Activated CD4-positive, alpha-beta T cell treated with anti-CD3 and anti-CD28 coated beads, Interleukin-2, amount 50 U/mL, for 1 hour (primary cell): ENCODE measurements at places on chromosomes 6 and 20.

- DNase-seq = no peak
Measured at GRCh38 chr6:14276071-14276470, 158.5 kb downstream of the CD83 start.

GRCh38 chr6:17358515-17358914 lies 34.9 kb upstream of the CAP2 start:
- no peak for DNase-seq

GRCh38 chr20:35347011-35347410 lies 54.8 kb upstream of the FAM83C start:
- no peak for DNase-seq

DNA sequence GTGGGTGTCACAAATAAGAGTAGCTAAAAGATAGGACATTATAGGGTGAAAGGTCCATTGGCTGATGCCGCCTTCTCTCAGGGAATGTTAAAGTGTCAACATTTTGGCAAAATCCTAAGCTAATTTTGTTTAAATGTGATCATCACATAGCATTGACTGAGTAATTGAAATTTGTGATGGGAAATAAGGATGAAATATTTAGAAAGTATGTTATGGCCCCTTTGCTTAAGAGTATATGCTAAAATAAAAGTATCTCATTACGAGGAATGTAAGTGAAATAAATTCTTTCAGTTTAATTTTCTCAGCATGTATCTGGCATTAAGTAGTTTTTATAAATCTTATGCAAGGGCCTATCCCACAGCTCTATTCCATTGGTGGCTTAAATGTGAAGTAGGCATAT lies 229.2 kb downstream of the PRL start:
- no peak for DNase-seq

DNA sequence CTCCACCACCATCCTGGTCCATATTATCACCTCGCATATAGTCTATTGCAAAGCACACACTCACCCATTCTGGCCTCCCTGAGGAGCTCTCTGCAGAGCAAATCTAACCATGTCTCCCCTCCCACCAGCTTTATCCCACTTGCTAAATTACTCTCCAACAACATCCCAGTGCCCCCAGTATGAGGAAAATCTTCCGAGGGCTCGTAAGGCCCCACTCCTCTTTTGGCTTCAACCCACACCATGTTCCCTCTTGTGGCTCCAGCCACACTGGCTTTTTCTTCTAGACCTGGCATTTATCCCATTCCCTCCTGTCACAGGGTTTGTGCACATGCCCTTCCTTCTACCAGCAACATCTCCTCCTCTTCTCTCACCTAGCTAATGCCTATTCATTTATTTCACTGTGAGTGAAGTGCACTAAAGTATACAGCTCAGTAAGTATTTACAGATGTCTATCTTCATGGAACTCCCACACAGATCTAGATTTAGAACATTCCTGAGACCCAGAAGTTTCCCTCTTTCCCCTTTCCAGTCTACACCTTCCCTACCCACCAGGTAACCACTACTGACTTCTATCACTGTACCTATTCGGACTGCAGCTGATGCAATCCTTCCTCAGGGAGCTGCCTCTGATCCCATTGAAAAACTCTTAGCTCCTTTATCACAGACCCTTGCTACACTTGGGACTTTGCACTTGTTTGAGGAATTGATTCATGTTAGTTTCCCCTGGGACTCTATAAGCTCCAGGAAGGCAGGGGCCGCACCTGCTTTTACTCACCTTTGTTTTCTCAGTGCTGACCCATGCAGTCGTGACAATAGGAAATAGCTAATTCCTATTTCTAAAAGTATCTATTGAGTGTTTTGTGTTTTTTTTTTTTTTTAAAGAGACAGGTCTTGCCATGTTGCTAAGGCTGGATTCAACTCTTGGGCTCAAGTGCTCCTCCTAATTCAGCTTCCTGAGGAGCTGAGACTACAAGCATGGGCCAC lies 15.5 kb downstream of the MRPL14 start:
- DNase-seq = no peak

DNA sequence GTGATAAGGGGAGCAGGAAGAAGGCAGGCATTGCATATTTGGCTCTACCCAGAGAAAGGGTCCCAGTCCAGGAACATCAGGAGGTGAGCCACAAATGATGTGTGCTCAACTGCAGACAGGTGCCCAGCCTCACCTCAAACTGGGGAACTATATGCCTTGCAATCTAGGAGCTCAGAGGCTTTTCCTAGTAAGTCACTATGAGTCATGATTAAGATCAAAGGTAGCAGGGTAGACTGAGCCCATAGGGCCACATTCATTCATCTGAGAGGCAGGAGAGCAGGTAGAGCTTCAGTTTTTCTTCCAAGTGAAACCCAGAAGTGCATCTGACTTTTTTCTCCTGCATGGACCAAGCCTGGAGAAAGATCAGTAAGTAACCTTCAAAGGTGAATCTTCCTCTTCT lies 31.3 kb downstream of the MARCKS start:
- DNase-seq = no peak

GRCh38 chr6:167392631-167393316 lies 67.9 kb downstream of the TTLL2 start:
- DNase-seq = no peak

GRCh38 chr20:52731093-52731492 lies 241.1 kb upstream of the TSHZ2 start:
- no peak for DNase-seq

DNA sequence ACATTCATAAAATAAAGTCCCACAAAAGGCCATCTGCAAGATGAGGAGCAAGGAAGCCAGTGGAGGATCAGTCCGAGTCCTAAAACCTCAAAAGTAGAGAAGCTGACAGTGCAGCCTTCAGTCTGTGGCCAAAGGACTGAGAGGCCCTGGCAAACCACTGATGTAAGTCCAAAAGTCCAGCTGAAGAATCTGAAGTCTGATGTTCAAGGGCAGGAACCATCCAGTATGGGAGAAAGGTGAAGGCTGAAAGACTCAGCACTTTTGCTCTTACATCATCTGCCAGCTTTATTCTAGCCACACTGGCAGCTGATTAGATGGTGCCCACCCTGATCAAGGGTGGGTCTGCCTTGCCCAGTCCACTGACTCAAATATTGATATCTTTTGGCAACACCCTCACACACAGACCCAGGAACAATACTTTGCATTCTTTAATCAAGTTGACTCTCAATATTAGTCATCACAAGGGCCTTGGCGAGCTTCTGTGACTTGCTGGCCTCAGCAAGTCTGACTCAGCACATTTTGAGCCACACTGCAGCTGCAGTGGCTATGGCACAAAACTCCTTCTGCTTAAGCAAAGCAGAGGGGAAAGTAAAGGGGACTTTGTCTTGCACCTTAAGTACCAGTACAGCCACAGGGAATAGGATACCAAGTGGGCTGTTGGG lies 1370.3 kb upstream of the CITED2 start:
- no peak for DNase-seq

- DNase-seq = no peak
Measured at GRCh38 chr6:47376930-47377329, 67.2 kb upstream of the TNFRSF21 start.

- DNase-seq = no peak
Measured at GRCh38 chr6:105936972-105937371, 149.2 kb upstream of the PRDM1 start.

DNA sequence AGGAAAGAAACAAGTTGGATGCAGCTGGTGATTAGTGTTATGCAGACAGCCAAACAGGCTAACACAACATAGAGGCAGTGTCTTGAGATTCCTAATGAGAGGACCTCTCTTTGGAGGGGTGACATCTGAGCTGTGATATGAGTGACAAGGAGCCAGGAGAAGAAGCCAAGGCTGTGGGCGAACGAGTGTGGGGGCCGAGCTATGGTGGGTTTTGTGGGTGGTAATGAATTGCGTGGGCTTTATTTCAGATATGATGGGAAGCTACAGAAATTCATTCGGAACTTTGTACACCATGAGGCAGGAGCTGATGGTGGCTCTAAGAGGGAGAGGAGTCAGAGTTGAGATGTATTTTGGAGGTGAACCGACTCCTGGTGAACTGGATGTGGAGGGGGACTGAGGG lies 250.8 kb upstream of the RNF24 start:
- DNase-seq = no peak

DNA sequence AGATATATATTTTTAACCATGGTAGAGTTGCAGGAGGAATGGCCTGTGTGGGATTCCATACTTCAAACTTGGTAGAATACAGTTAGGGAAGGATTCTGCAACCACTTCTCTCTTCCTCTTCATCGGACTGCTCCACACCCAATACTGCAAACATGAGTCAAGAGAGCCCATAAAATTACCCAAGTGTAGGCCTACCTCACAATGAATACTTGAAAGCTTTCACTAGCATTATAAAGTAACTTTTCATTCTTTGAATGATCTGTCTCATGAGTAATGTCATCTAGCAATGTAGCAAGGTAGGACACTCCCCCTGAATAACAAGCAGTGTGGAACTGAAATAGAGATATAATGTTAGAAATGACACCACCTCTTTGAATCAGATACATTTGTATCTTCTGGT lies 79.4 kb downstream of the FOXC1 start:
- DNase-seq = no peak

DNA sequence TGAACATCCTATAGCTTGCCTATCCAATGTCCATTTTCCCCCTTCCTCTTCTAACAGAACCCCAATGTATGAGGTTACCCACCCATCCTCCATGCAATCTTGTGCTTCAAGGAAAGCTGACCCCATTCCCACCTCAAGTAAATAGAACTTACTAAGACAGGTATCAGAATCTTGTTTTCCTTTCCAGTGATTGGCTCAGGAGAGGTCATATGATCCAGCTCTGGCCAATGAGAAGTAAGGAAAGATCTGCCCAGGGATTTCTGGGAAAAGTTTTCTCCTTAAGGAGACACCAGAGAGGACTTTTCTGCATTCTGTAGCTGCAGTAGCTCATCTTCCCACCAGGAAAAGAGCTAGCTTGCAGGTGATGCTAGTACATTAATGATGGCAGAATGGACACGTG lies 341.8 kb upstream of the ZFP64 start:
- DNase-seq = no peak

DNA sequence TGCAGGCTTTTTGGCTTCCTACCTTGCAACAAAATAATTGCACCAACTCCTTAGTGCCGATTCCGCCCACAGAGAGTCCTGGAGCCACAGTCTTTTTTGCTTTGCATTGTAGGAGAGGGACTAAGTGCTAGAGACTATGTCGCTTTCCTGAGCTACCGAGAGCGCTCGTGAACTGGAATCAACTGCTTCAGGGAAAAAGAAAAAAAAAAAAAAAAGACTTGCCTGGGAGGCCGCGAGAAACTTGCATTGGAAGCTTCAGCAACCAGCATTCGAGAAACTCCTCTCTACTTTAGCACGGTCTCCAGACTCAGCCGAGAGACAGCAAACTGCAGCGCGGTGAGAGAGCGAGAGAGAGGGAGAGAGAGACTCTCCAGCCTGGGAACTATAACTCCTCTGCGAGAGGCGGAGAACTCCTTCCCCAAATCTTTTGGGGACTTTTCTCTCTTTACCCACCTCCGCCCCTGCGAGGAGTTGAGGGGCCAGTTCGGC lies 420 bp downstream of the SOX4 start:
- DNase-seq = no peak

DNA sequence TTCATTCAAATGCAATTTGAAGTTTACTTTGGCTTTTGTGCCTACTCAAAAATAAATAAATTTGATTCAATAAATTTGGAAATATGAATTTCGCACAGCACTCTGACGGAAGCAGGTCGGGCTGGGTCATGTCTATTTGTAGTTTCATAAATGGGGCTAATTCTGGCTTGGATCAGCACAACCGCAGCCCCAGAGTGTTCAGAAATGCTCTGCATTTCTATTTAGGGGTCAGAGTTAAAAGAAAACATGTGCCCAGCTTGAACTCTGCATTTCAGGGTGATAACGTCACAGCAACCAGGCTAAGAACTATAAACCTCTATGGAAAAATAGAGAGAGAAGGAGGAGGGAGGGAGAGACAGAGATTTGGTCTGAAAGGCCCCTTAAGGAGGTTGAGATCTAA lies 480.9 kb upstream of the NOX3 start:
- DNase-seq = no peak

- DNase-seq = no peak
Measured at GRCh38 chr6:143286251-143286795, 164.2 kb downstream of the ADAT2 start.

DNA sequence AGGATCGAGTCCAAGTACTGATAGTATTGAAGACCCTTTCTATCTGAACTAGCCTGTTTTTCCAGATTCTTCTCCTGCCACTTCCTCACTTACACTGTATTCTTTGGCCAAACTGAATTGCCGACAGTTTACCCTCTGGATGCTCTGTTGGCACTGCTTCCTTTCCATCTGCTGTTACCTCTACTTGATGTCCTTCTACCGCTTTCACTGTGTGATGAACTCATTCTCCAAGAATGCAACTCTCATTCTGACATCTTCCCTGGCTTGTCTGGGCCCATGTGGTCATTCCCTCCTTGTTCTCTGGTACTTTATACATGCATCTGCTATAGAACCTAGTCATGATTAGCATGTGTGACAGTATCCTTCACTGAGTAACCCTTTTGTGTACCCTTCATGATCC lies 16.3 kb downstream of the RPRD1B start:
- no peak for DNase-seq

DNA sequence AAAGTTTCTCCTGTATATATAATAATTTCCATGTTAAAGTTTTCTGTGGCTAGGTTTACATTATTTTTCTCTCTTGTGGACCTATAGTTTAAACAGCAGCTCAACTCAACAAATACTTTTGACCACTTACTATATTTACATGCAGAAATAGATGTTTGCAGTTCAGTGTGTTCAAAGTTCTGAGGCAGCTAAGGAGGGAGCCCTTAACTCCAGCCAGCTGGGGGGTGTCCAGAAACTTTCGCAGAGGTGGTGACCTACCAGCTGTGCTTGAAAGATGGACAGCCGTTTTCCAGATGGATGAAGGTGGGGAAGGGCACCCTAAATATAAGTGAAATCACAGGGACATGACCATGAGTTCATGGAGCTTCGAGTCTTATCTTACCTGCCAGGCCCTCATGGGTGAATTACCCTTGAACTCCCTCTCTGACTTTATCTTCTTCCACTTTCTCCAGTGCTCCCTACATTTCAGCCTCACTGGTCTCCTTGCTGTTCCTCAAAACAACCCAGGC lies 33.4 kb downstream of the DHX35 start:
- no peak for DNase-seq

DNA sequence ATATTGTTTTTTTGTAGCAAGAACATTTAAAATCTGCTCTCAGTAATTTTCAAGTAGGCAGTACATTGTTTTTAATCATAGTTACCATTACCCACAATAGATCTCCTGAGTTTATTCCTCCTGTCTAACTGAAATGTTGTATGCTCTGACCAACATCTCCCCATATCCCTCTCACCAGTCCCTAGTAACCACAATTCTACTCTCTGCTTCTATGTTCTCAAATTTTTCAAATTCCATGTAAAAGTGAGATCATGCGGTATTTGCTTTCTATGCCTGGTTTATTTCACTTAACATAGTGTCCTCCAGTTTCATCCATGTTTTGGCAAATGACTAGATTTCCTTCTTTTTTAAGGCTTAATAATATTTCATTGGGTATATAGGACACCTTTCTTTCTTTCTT lies 300.5 kb downstream of the KCNQ5 start:
- DNase-seq = no peak

DNA sequence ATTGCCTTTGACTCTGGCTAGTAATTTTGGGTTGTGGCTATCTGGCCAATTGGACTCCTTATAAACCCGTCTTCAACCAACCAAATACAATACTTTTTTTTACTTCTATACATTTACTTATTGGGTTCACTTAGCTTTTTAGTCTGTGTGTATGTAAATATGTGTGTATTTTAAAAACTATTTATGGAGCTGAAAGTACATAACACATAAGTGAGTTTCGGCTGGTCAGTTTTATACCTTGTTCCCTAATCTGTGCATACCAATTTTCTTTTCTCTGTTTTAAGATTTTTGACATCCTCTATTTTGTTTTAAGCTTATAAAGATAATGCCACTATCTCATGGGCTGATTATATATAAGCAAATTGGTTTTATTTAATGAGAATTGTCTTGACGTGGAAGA lies 129.5 kb downstream of the LRRC1 start:
- DNase-seq = no peak
